RCC 7860 (cell line): ENCODE measurements at places on chromosomes 2 and 18.

- DNase-seq = no peak
These were observed 490.7 kb downstream of the NUP35 start for GRCh38 chr2:183614799-183615435.

GRCh38 chr18:48986851-48987761 lies 36.3 kb upstream of the SMAD7 start:
- no peak for DNase-seq

DNA sequence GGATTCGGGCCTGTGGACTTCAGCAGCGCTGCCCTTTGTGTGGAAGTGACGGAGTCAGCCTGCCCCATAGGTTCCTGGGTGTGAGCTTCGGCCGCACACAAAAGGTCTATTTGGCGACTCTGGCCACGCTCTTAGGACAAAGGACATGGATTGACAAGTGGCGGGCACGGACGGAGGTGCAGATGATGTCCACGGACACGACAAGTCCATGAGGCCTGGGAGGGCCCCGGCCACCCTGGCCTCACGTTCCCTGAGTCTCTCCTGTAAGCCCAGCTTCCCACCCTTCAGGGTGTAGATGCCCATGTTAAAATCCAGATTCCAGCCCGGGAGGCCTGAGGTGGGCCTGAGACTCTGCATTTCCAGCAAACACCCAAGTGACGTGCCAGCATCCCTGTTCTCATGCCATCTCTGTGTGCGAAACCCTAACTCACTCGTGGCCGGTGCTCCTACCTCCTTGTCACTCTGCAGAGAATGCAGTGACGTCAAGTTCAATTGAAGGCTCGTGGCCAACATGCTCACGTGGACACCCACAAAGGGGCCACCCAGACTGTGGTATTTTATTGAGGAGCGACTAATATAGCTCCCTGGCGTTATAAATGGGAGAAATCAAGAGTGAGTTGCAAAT lies 111.7 kb downstream of the RTP5 start:
- no peak for DNase-seq

- DNase-seq = no peak
These were observed 216.6 kb downstream of the HNMT start for GRCh38 chr2:138180692-138181386.

GRCh38 chr2:222307143-222307756 lies 8.5 kb upstream of the PAX3 start:
- DNase-seq = no peak

GRCh38 chr2:198167346-198167745 lies 363.0 kb downstream of the PLCL1 start:
- no peak for DNase-seq

DNA sequence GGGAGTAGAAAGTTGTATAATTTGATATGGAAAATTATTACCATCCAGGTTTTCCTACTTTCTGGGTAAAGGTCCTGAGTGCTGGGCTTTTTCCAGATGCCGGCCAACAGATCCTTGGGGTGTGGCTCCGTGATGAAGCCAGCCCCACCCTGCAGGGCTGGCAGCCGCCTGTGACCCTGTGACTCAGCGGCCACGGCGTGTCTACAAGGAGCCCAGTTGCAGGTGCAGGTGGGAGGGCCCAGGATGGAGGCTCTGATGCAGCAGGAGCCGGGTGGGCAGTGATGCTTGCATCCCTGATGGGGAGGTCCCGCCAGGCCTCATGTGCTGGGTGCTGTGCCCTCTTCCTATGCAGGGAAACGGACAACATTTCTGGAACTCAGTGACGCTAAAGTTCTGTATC lies 96.0 kb upstream of the ALKAL2 start:
- no peak for DNase-seq

GRCh38 chr2:23685706-23686105 lies 241.2 kb downstream of the ATAD2B start:
- no peak for DNase-seq

GRCh38 chr2:22719396-22719795 lies 665.6 kb upstream of the KLHL29 start:
- no peak for DNase-seq

DNA sequence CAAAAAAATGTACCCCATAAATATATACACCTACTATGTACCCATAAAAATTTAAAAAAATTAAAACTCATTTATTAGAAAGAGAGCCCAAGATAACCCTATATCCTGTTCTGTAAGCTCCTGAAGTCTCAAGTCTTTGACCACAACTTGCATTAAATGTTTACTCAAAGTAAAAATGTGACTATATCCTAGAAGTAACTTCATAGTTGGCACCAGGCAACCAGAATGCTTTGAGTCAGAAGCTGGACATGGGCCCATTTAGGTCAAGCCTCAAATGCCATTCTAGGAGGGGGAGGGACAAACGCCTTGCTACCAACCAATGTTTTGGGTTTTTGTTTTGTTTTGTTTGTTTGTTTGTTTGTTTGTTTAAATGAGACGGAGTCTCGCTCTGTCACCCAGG lies 9.3 kb upstream of the TBC1D8 start:
- DNase-seq = peak; percentile 69

GRCh38 chr2:120673571-120674061 lies 62.1 kb upstream of the GLI2 start:
- DNase-seq = no peak

DNA sequence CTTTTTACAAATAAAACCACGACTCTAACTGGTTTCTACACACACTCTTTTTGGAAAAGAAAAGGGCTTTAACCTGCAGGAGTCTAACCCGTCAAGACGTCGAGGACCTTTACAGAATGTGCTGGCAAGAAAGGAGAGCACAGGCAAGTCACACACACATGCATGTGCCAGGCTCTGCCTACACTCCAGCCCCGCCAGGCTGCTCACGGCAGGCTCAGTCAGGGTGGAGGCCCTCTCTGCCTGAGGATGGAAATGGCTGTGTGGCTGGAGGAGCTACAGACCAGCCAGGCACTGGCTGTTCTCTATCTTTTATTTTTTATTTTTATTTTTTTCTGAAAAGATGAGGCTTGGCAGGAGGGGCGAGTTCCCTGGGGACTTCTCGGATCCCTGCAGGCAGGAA lies 10.2 kb downstream of the SIX3 start:
- DNase-seq = no peak

GRCh38 chr18:8654503-8655451 lies 45.5 kb downstream of the RAB12 start:
- DNase-seq = peak; percentile 31

DNA sequence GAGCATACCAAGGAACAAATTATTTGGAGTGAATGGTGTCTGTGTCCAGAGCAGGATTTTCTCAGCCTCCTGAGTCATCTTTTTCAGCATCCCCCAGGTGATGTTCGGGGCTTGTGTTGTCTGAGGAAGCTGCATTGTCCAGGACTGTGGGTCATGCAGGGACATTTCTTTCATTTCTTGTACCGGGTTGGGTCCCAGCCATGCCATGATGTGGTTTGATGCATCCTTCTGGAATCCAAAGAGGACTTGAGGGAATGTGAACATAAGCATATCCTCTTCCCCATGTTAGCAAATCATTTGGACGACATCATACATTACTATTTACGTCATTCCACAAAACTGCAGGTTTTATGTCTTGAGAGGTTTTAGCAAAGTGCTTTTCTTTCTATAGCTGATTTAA lies 797.8 kb downstream of the CCDC85A start:
- DNase-seq = no peak

DNA sequence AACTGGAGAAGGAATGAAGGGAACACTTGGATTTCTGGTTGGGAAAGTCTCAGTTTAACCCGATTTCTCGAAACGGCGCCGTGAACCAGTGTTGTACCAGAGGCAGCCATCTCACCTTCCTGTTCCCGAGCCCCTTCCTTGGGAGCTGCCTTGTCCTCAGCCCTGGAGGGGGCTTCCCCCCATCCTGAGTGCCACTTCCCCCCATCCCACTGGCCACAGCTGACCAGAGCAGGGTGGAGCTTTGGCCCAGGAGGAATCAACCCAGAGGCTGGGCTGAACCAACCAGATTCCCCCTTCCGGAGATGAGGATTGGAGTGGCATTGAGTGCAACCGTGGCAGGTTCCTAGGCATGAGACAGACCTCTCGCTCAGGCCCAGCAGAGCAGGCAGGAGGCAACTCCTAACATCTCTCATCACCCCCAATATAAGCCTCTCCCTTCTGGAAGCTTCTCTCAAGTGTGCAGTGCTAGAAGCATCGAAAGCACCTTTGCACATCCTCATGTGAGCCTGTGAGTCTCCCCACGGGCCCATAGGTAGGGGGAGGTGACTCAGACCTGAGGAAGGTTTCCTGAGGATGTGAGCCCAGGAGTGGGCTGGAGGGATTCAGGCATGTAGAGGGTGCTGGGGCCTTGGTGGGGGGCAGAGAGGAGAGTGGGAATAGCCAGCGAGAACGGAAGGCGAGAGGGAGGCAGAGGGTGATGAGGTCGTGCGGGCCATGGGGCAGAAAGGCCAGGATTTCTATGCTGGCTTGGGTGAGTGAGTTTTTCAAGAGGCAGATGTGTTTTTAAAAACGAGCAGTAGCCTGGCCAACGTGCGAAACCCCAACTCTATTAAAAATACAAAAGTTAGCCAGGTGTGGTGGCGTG lies 11.9 kb downstream of the NGEF start:
- DNase-seq = no peak

GRCh38 chr2:223536546-223536945 lies 65.6 kb downstream of the SCG2 start:
- no peak for DNase-seq

DNA sequence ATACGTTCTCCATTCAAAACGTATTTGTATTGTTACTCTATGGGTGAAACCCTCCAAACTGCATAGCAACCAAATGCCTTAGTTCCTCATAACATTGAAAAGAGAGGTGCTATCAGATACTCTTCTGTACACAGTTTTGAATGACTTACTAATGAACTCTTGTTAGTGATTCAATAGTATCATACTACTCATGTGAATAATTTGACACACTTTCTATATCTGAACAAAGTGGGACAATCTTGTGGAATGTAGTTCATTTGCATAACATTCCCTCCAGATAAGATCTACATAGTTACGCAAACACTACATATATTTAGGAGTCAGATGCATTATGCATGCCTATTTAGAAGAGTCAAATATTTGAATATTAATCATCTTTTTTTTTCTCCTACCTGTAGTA lies 232.0 kb upstream of the NRXN1 start:
- DNase-seq = no peak
